Endodermal cell (in vitro differentiated cells): ENCODE measurements at places on chromosomes 13 and 19. TPM values are rescaled to one million over a fixed set of nuclear protein-coding genes. Genes with fewer than 3 reads are reported as not detected.
A peak's percentile ranks its signal among the peaks of the same experiment; 100 is the strongest.

DNA sequence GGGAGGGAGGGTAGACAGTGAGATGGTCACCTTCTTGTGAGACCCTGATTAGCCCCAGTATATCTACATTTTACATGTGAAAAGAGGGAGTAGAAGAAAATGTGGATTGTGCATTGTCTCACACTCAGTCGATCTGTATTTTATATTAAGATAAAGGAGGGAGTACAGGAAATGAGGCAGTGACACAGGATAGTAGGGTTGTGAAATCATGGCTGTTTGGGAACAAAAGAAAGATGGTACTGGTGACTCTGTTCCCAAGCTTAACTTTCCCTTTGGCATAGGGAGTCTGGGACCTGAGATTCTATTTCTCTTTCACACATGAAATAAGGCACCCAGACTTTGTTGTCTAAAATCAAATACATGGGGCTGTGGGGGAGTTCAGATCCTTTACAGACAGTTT is 194.7 kb downstream of the ABCC4 start:
- DNase-seq: no peak

The SPACA4 gene
- not detected in 2 replicates for total RNA-seq

DNA sequence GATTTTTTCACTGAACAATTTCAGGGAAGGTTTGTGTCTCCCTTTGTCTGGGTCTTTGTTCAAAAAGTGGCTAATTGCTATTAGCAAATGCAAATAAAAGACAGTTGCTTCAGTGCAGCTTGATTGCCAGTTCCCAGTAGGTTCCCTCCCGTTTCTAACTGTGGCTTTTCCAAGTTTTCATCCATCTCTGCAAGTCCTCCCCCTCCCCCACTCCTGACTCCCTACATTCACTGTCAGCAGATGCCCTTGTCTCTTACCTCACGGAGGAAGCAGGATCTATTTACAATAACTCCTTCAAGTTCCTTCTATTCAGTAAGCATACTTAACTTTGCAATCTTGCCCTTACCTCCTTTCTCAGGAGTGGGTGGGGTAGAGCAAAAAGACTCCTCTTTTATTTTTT is 55.4 kb upstream of the SCEL start:
- no peak for DNase-seq

- DNase-seq: peak; percentile 73
These were observed 543 bp upstream of the FAM124A start for GRCh38 chr13:51221674-51222036.

The KLHL1 gene
- 0.05 TPM in 1 of 2 replicates, not detected in the other for total RNA-seq

The GRWD1 gene
- total RNA-seq: 12.8 to 37.1 TPM (median 36.6 TPM) in 3 replicates

The KIR3DL1 gene
- total RNA-seq: not detected in 3 replicates

The TBXA2R gene
- 0.29 and 0.50 TPM in 2 replicates for total RNA-seq

The PSG6 gene
- total RNA-seq: not detected in 3 replicates

The APC2 gene
- 0.57 and 0.70 TPM in 2 replicates for total RNA-seq

DNA sequence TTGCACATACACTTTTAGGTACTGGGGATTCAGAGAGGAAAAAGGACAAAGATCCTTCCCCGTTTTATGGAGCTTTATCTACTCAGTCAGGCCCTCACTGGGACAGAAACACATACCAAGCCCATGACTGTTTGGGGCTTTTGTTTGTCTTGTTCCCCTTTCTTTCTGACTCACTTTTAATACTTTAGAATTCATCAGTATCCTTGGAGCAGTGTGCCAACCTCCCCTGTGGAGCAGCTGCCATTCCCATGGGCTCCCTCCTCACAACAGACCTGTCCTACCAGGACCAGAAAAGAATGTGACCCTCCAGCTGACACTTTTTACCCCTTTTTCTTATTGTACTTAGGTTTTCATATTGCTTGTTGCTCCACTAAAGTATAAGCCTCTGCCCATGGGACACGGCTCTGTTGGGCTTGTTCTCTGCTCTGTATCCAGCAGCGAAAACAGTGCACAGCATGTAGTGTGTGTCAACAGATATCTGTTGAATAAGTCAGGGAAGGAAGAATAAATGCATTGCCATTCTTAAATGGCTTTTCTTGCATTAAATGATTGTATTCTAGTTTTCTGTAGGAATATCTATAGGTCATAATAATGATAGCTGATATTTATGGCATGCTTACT is 431.1 kb downstream of the EFNB2 start:
- DNase-seq: no peak

GRCh38 chr13:59754411-59754810 is 409.3 kb downstream of the DIAPH3 start:
- DNase-seq: no peak

- DNase-seq: no peak
These were observed 1300.7 kb downstream of the PCDH9 start for GRCh38 chr13:65929436-65929835.

The PAN3 gene
- 64.5 and 73.5 TPM in 2 replicates for total RNA-seq

The ZNF616 gene
- 20.9 and 23.5 TPM in 2 replicates for total RNA-seq

GRCh38 chr19:18763674-18764590 is 27.2 kb downstream of the COMP start:
- DNase-seq: no peak

DNA sequence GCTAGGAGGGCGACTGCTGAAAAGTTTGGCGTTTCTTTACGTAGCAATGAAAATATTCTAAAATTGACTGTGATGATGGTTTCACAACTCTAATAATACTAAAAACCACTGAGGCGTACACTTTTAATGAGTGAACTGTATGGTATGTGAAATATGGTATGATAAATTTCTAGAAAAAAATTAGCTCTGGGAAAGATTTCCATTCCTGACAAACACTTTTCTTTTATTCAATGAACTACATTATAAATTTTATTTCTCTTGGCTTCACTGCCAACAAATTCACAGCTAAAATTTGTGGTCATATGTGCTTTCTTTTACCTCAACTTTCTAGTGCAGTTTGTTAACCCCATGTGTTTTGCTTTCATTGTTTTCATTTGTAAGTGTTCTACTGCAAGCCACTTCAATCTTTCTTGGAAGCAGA is 11.1 kb downstream of the ZC3H13 start:
- no peak for DNase-seq

DNA sequence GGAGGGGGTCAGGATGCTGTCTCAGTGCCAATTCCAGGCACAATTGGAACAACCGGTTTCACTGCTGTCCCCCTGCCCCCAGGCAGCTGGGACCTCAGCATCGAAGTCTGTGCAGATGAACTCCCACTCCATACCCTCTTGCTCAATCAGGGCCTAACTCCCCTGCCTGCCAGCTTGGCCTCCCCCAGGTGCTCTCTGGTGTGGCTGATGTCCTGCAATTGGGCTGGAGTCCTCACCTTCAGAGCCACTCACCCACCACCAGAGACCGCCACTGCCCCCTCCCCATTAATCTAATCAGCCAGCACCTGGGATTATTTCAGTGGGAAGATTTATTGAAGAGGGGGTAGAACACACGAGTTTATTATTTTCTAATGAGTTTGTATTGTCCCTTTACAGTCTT is 118.8 kb downstream of the MIPEP start:
- peak; percentile 66 for DNase-seq

- DNase-seq: peak; percentile 100
These were observed 1.7 kb downstream of the KLK4 start for GRCh38 chr19:50909240-50910070.

The CEACAM1 gene
- 0.50 to 1.0 TPM (median 0.61 TPM) in 3 replicates for total RNA-seq

- no peak for DNase-seq
These were observed 125.1 kb downstream of the SIPA1L3 start for GRCh38 chr19:38032151-38032550.

DNA sequence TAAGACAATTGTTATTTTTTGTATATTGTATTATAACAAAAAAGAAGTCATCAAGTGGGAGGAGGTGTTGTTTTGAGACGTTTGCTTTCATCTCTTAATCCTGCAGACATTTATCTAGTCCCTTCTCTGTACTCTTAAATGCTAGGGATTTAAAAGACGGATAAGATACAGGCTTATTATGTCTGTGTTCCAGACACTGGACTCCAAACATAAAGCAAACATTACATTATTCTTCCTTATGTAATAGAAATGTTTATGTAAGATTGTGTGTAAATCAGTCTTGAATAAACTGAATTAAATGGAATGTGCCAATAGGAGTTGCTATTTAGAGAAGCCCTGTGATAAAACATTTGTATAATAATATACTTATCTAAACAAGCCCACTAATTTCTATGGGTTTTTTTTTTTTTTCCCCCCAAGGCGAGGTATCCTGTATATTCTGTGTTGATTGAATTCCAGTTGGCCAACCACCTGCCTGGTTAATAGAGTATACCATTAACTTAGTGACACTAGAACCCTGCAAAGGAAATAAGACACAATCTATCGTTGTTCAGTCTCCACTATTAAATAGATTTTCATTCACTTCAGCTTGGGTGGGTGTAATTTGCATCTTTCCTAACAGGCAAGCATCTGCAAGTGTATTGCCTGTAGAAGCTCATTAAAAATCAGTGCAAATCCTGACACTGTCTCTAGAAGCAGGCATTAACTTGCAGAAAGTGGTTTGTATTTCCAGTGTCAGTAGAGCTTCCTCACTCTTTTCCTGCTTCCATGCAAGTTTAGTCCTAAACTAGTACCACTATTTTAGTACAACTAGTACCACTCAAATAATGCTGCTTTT is 69.0 kb downstream of the LRCH1 start:
- no peak for DNase-seq

DNA sequence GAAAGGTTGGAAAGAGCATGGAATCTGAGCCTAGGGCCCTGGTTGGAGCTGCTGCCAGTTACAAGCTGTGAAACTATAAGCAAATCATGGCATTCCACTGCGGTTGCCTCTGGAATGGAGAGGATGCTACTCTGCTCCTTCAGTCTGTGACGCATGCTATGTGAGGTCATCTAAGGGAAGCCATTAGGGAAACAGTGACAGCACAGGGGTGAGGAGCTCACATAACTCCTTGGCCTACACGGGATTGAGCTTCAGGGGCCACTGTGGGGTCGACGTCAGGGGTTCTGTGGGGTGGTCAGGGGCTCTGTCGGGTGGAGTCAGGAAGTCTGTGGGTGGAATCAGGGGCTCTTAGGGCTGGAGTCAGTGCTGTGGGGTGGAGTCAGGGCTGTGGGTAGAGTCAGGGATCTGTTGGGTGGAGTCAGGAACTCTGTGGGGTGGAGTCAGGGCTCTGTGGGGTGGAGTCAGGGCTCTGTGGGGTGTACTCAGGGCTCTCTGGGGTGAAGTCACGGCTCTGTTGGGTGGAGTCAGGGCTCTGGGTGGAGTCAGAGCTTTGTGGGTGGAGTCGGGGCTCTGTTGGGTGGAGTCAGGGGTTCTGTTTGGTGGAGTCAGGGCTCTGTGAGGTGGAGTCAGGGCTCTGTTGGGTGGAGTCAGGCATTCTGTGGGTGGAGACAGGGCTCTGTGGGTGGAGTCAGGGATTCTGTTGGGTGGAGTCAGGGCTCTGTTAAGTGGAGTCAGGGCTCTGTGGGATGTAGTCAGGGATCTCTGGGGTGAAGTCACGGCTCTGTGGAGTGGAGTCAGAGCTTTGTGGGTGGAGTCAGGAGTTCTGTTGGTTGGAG is 35.8 kb upstream of the MEDAG start:
- peak; percentile 93 for DNase-seq

DNA sequence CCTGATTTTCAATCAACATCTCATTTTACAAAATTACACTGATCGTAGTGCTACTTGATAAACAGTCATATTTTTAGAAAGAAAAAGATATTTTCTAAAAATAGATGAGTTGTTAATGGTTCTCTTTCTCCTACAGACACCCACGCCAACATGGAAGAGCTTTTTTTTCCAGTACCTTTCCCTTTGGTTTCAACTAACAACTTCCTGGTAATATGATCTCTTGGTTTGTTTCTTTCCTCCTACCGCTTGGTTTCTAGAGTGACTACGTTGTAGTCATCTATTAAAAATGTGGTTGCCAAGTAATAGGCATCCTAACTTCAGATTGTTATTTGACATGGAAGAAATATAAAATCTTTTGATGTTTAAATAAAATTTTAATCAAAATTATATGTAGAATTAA is 189.0 kb downstream of the LACC1 start:
- DNase-seq: no peak

DNA sequence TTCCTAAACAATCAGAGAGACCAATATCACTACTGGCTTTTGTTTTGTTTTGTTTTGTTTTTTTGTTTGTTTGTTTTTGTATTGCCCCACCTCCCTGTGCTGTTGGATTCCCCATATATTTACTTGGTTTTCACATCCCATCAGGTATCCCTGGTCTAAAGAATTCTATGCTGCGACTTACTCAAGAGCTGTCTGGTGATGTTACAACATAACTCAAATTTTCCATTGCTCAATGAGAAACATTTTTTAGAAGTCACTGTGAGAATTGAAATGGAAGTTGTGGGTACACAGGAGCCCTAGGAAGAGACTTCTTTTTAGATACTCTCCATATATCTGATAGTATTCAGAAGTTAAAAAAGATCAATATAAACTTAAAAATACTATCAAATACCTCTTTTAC is 181.4 kb downstream of the KLF5 start:
- DNase-seq: no peak

The URAD gene
- not detected in 2 replicates for total RNA-seq

DNA sequence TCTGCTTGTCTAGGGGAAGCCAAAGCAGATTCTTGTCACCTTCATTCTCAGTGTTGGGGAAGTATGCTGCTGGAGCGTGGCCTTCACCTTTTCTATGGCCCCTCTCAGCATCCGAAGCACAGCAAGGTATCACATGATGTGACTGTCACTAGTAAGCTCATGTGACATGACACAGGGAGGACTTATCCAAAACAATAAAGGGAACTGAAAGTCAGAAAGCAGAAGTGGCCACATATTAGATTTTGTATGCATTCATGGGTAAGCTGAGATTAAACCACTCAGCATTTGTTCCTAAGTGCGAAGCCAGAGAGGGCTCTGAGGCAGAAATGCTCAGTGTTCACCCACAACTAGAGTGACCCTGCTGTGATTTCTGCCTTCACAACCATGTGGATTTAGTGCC is 72.8 kb upstream of the PCDH8 start:
- no peak for DNase-seq

DNA sequence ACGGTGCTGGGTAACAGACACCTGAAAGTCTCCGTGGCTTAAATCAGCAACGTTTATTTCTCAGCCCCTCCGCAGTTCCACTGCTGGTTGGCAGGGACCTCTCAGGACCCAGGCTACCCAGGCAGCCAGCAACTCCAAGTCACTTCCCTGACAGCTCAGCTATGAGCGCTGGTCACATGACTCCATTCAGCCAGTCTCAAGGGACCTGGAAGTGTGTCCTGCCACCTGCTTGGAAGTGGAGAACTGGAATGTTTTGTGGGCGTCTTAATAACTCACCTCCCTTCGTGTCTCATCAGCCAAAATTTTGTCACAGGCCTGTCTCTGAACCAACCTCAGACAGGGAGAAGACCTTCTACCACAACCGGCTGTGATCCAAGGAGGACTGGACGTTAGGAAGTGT is 72.8 kb downstream of the DPF1 start:
- no peak for DNase-seq

The MUC16 gene
- 0.11 and 0.13 TPM in 2 replicates for total RNA-seq

The ZNF728 gene
- total RNA-seq: not detected in 2 replicates

DNA sequence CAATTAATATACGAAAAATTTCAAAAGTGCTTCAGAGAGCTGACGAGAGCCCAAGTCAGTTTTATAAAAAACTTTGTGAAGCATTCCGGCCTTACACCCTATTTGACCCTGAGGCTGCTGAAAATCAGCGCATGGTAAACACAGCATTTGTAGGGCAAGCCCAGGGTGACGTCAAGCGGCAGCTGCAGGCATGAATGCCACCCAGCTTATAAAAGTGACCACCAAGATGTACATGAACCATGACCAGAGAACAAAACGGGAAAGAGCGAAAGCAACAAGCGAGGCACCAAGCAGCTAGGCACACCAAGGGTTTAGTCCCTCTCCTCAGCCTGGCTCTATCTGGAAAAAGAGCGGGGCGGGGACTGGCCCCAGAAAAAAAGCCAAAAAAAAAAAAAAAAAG is 6.0 kb downstream of the SIGLEC11 start:
- no peak for DNase-seq

The FXYD3 gene
- 0.41 TPM in 1 of 2 replicates, not detected in the other for total RNA-seq

The C19orf25 gene
- 35.8 and 40.0 TPM in 2 replicates for total RNA-seq
